ENCODE measurements at places on chromosomes 13 and 19.

DNA sequence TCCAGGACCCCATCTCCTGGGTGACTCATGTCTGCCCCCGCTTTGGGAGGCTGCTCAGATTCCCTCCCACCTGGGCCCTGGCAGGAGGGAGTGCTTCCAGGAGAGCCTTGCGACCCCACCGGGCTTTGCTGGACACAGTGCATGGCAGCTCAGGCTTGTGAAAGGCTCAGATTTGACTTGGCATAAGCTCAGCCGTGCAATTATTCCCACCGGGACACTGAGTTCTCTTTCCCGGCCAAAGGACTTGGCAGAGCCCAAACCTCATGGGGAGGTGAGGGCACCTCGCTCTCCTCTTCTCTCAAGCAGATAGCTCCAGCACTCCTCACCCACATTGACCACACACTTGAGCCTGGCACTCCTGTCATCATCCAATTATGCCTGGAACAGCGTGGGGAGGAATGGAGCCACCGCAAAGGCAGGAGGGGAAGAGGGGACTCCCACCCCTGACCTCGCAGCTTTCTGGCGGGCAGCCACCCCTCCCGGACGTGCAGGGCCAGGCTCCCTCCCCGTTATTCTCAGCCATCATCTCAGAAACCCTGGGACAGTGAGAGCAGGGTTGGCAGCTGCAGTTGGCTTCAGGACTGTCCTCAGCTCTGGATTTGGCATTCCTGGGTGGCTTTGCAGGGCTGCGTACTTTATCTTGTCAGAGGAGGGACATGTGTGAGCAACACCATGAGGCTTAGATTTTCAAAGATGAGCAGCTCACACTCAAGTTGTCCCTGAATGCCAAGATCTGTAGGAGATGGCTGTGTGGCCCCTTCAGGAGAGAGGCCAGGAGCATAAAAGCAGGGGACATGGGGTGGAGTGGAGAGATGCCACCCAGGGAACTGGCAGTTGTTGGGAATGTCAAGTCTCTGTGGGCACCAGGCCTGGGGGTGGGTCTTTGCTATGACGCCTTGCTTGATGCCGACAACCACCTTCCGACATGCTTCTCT is 306.2 kb downstream of the TEX29 start:
- no peak for DNase-seq

DNA sequence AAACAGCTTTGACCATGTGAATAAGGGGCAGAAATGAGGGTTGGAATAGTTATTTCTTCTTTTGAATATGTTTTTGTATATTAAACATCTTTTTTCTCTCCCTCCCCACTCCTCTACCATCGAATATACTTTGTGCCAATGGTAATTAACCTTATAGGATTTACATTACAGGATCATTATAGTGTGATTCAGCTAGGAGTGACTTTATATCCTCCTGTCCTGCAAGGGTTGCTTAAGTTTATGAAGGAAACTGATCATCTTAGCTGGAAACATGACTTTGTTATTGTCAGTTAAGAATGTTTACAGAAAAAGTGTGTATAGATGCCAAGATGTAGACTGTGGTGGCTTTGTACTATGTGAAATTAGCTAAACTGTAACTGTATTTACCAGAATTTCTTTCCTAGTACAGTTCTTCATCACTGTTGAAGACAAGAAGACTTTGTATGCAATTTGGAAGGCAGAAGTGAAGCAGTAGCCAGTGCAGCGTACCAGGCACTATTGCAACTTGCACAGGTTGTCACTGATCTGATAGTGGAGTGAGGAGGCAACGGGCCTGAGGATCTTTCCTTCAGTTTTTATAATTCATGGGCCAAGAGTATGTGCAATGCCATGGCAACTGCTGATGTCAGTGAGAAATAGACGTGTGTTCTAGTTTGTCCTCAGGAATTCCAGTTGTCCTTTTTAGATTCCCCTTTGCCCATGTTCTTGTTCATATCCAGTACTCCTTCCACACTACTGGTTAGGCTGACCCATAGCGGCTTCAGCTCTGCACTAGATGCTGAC is 8.2 kb upstream of the PAN3 start:
- DNase-seq = no peak

DNA sequence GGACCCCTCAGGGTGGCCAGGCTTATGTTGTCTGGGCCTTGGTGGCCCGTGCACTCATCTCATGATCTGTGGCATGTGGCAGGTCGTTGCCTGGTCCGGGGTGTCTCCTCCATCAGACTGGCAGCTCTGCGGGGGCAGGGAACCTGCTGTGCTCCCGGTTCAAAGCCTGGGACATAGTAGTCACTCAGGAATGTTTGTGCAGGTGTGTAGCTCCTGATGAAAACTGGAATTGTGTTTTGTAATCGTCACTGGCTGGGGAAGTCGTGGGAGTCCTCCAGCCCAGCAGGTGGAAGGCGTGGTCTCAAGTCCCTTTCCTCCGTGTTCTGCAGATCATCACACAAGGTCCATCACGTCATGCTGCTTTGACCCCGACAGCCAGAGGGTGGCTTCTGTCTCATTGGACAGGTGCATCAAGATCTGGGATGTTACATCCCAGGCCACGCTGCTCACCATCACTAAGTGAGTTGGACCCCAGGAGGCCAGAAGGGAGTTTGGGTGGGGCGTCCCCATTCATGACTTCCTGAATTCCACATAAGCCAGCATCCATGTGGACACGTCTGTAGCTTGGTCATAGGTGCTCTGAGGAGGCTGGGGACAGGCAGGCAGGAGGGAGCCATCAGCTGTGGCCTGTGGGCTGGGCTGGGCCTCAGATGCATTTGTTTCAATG is 19.1 kb downstream of the WDR88 start:
- DNase-seq = no peak

GRCh38 chr13:38346764-38347163 is 2.9 kb upstream of the UFM1 start:
- DNase-seq = no peak

DNA sequence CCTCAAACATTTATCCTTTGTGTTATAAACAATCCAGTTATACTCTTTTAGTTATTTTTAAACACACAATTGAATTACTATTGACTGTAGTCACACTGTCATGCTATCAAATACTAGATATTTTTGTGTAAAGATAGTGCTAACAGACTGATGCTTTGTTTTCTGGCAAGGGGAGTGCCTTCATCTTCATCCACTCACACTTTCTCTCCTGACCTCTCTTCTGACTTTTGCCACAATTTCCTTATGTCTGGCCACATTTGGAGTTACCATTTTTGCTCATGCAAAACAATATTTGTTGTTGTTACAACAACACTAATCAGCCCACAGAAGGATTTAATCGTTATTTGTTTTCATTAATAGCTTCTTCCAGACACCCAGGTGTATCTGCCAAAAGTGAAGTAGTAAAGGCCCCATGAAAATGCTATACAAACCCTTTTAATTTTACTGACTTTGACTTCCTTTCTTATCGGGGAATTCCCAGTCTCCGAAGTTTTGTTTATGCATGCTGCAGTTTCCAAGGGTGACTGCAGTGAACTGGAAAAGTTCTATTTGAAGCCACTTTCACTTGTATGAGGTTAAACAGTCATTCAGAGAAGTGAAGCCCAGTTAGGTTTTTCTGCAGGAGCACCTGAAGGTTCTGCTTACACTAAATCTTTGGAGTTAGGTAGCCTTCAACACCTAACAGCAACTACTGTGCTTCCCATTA is 66.1 kb upstream of the FRY start:
- no peak for DNase-seq

DNA sequence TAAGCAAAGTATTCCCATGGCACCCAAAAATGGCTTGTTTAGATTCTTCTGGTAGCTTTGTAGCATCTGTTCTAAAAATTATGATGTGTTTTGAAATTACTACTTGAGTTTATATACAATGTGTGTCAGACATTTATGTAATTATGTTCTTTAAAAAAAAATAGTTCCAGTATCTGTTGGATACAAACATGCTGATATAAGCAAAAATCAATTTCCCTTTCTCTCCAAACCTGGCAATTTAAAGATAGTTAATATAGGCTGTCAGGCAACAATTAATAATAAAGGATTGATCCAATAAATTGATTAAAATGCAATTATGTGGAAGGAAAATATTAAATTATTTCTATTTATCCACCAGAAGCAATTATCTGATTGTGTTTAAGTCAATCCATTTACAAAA is 41.7 kb downstream of the OXGR1 start:
- no peak for DNase-seq

DNA sequence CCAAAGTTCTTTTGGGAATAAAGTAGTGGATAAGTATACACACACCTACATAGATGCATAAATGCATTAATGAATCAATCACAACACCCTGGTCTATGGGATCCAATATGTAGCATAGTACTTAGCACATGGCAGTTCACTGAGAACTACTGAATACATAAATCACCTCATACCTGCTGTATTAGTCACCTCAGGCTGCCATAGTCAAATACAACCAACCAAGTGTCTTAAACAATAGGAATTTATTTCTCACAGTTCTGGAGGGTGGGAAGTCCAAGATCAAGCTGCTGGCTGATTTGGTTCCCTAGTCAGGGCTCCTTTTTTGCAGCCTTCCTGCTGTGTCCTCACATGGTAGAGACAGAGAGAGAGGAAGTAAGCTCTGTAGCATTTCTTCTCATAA is 228.2 kb downstream of the NHLRC3 start:
- DNase-seq = no peak

- no peak for DNase-seq
Observed at GRCh38 chr13:40337651-40338050, 328.8 kb downstream of the FOXO1 start.

DNA sequence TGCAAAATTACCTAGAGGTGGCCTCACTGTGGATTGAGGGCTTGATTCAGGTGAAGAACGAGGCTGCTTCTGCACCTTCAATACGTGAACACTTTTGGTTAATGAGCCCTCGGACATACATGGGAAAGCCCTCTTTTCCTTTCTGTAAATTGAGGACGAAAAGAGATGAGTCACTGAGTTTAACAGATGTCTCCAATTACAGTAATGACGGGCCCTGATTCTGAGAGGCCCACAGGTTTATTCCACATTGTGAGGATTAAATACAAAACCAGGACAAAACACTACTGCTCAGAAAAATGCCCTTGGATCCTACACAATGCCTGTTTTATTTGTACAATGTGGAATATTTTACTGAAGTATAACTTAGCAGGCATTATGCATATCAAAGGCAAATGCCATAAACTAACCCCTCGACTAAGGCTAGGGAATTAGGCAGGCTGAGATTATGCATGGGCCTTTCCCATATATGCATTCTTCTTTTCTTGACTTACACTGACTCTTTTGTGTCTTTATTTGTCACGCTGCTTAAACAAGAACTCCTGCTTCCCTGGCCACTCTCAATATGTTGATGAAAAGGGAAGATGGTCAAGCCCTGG is 819.9 kb downstream of the OLFM4 start:
- DNase-seq = no peak

DNA sequence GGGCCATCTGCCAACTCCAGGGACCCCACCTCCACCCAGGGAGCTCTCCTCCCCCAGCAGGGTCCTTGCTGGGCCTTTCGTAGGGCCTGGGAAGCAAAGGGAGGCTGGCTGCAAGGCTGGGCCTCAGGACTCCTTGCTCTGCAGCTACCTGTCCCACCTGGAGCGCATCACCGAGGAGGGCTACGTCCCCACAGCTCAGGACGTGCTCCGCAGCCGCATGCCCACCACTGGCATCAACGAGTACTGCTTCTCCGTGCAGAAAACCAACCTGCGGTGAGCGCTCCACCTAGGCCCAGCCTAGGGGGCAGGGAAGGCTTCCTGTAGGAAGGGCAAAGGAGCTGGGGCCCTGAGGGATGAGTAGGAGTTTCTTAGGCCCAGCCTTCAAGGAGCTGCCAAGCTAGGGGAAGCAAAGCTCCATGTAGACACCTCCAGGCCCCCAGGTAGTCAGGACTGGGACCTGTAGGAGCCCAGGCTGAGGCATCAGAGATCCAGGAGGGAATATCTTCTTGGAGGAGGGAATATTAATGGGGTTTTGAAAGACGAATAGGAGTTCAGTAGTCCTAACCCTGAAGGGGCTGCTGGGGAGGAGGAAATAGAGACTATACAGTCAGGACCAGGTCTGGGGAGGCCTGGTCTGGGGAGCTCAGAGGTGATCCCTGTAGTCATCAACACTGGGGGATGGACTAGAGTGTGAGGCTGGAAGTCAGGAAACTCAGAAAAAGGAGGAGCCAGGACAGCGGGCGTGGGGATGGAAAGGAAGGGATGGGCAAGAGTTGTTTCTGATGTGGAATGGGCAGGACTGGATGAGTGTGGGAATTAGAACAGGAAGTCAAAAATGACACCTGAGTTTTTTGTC is 16.0 kb downstream of the GNA15 start:
- DNase-seq = no peak

DNA sequence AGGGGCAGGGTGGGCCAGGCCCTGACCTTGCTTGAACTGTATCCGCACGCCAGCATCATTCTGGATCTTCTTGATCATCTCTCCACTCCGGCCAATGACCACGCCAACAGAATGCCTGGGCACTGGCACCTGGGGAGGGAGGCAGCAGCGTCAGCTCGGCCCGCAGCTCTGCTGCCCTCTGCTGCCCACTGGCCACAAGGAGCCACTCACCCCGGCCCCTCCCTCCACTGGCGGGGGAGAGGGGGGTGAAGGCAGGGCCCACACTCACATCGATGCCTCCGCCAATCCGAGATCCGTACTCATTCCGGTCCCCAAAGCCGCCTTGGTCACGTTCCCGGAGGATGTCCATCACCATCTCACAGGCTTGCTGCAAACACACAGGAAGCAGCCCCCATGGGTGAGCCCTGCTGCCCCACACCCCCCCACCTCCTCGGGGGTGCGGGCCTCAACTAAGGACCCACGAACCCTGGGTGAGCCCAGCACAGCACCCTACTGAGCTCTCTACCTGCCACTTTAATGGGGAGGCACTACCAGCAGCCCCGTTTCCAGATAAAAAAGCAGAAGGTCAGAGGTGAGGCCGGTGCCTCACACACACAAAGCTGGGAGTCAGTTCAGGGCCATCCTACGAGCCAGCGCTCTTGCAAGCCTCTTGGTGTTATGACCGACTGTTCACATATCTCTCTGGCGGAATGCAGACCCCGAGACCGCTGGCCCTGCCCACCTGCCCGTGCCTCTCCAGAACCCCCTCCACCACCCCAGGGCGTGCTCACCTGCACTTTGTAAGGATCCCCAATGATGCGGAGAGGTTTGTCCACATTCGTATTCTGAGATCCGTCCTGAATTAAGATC is 6.7 kb downstream of the KHSRP start:
- DNase-seq = no peak

DNA sequence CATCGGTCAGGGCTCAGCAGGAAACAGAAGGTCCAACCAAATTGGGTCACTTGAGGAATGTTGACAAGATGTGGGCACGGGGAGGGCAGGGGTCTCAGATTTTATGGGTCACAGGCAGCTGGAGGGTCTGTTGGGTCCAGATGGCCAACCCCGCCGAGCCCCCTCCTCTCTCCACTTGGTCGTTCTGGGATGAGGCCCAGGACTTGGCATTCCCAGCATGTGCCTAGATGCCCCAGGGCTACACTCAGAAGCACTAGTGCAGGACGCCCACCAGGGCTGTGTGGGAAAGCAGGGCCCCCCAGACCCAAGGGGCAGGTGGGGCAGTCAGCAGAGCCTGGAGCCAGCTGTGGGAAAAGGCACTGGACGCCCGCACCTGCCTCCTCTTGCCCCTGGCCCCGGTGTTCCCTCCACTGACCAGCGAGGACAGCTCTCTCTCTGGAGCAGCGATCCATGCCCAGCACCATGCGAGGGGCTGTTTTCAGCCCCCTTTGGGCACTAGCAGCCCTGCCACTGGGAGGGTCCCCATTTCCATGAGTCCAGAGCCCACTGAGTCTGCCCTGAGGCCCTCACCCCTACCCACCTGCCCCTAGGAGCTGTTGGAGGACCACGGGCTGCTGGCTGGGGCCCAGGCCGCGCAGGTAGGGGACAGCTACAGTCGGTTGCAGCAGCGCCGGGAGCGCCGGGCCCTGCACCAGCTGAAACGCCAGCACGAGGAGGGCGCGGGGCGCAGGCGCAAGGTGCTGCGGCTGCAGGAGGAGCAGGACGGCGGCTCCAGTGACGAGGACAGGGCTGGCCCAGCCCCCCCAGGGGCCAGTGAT is 26.0 kb downstream of the DHX34 start:
- no peak for DNase-seq
